ENCODE measurements at places on chromosomes 5 and 9.

DNA sequence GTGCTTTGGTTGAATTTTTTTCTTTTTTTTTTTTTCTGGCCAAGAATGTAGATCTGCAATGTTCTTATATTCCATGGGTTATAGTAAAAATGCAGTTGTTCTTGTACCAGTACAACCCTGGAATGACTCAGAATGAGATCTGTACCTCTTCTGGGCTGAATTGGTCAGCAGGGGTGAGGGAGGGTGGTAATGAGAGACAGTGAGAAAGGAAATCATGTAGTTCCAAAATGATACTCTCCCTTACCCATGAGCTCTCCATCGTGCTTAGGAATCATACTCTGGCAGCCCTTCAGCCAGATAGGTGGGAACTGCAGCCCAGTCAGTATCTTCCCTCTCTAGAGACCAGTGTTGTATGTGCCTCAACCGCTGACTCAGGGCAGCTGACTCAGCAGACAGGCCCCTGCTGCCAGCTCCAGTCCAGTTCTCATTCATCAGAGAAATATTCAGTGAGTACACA is 2.1 kb upstream of the GLIS3 start:
- DNase-seq, result no peak

DNA sequence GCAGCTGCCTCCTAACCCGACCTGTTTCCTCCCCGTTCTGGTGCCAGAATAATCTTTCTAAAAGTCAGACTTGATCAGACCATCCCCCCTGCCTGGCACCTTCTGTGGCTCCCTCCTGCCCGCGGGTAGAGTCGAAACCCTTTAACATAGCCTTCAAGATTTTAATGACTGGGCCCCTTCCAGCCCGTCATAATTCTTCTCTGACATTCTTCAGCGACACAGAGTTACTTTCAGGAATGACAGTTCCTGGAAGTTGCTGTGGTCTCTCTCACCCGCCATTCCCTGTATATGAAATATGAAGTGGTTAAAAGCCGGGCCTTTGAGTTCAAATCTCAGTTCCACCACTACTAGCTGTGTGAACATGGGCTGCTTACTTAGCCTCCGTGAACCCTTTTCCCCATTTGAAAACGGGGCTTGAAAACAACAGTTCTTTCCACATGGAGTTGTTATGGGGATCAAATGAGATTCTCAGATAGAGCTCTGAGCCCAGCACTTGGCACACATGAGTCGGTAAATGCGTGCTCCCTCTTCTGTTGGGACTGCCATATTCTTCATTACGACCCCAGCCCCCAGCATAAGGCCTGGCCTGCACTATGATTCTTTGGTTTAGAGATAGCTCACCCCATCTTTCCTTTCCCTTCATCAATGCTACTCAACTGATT is 737 bp downstream of the NANS start:
- DNase-seq, result peak; percentile 48

DNA sequence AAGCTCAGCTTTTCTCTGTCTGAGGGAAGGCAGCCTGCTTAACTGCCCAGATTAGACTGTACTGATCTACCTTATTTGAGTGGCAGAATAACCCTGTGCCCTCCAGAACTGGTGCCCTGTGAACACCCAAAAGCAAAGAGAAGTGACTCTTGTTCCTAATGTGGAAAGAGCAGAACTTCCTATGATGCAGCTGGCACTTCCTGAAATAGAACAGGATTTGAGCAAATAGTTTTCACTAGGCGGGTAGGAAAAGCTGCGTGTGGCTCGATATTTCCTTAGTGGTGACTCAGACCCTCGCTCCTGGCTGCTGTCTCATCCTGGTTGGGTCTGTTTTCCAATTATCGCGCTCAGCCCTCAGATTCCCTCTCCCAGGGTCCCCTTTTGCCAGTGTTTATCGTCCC is 89.9 kb downstream of the SH3TC2 start:
- DNase-seq, result no peak

DNA sequence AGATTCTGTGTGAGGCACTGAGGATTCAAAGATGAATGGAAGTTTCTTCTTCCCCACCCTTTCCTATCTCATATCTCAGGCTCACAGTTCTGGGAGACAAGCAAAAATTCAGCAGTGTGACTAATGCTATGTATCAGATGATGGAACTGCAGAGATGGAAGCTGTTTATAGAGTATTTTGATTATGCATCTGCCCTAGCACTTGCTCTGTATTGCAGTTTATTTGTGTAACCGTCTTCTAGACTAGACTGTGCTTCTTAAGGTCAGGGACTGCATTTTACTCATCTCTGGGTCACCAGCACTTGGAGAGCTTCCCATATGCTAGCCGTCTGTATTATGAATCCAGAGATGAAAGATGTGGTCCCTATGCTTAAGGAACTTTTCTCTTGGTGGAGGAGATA is 12.6 kb downstream of the CAVIN4 start:
- DNase-seq, result no peak

GRCh38 chr5:34587355-34588241 is 68.5 kb upstream of the RAI14 start:
- peak; percentile 23 for DNase-seq

- DNase-seq, result no peak
Observed at GRCh38 chr9:20087481-20087880, 298.6 kb upstream of the SLC24A2 start.

DNA sequence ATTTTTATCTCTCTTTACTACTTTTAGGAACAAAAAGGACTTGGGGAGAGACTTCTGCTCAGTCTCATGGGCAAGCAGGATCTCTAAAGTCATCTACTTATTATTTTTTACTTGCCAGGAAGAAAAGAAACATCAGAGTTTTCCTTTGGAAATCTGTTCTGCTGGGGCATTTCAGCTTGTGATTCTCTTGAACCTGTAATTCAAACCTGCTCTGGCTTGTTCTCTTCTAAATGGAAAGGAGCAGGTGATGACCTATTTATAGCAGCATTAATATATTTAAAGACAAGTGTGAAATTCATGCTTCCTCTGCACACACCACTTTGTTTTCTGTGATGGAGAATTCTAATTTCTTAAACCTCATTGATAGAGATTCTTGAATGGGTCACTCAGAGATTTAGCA is 2.0 kb downstream of the ADCY2 start:
- DNase-seq, result peak; percentile 64

GRCh38 chr9:18926513-18926912 is 106.5 kb downstream of the SAXO1 start:
- DNase-seq, result no peak

- DNase-seq, result no peak
Observed at GRCh38 chr9:14366076-14366475, 52.1 kb upstream of the NFIB start.

- DNase-seq, result no peak
Observed at GRCh38 chr9:131733541-131734061, 6.3 kb downstream of the RAPGEF1 start.

- DNase-seq, result no peak
Observed at GRCh38 chr5:9348401-9348996, 197.4 kb downstream of the SEMA5A start.

DNA sequence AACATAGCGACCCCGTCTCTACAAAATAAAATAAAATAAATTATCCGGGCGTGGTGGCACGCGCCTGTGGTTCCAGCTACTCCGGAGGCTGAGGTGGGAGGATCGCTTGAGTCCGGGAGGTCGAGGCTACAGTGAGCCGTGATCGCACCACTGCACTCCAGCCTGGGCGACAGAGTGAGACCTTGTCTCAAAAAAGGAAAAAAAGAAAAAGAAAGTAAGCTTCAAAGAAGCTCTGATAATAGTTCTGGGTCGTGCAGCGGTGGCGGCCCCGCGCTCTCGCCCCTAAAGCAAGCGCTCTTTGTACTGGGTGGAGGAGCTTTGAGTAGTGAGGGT is 6.8 kb downstream of the TLX3 start:
- no peak for DNase-seq

All from NCI-H510A treated with DMSO at 0.1 percent for 48 hours (cell line).